ENCODE measurements at places on chromosomes 4 and X. TPM values are rescaled to one million over a fixed set of nuclear protein-coding genes. Genes with fewer than 3 reads are reported as not detected.

PRSS12 gene
- total RNA-seq: 8.5 TPM

- no peak for DNase-seq
These were observed 210.2 kb downstream of the DMD start for GRCh38 chrX:33001107-33001506.

DNA sequence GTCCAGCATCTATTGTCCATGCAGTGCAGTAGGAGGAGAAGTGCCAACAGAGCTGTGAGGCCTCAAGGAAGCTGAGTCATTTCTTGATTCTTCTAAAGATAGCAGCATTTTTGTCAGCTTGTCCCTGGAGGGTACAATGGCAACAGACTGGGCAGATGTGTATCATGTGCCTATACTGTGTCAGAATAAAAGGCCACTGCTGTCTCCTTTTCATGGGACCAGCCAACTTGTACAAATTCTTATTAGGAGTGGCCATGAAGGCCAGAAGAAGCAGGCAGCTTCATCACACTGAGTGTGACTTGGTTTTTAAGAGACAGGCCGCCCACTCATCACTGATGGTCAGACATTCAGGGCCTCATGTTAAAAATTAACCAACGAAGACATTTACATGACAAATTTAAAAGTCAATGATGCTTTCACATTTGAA lies 185.0 kb upstream of the FAM241A start:
- no peak for DNase-seq

PRRG1 gene
- total RNA-seq: 16.2 TPM

- DNase-seq: no peak
These were observed 506.1 kb downstream of the RPA4 start for GRCh38 chrX:97389761-97390192.

DNA sequence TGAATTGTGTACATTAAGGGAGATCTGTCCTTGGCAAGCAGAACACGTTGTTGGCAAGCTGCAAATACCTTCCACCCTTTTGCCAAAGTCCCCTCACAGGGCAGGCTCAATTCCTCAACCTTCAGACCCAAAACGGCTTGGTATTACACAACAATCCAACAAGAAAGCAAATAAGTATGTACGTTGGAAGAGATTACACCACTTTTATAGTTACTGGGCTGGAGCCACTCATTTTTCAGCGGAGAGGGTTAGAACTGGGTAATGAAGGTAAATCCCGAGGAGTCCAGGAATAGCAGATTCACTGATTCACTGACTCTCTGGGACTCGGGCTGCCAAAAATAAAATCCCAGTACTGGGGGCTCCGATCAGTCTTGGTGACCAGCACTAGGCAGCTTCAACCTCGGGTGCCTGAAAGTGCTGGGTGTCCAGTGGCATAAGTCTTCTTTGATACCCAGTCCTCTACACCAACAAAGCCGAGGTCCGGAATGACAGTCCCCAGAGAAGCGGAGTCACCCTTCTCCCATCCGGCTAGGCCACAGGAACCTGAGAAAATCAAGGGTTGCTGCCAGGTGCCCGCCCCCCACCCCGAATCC lies 587 bp downstream of the TIMM8A start:
- DNase-seq: no peak

IL15 gene
- total RNA-seq: 9.7 TPM

DNA sequence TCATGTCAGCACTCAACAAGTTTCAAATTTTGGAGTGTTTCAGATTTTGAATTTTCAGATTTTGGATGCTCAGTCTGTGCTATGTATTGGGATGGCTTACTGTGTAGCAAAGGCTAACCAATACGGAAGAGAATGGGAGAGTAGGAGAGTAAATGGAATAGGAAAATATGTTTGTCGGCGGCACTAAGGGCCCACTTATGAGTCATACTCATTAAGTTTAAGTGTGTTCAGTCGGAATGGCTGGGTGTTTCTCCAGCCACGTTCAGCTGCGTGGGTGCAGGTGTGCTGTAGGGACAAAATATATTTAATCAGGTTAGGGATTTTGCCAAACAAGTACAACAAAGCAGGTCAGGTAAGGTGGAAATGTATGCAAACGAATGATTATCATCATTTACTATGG lies 13.6 kb downstream of the FTHL17 start:
- no peak for DNase-seq

DNA sequence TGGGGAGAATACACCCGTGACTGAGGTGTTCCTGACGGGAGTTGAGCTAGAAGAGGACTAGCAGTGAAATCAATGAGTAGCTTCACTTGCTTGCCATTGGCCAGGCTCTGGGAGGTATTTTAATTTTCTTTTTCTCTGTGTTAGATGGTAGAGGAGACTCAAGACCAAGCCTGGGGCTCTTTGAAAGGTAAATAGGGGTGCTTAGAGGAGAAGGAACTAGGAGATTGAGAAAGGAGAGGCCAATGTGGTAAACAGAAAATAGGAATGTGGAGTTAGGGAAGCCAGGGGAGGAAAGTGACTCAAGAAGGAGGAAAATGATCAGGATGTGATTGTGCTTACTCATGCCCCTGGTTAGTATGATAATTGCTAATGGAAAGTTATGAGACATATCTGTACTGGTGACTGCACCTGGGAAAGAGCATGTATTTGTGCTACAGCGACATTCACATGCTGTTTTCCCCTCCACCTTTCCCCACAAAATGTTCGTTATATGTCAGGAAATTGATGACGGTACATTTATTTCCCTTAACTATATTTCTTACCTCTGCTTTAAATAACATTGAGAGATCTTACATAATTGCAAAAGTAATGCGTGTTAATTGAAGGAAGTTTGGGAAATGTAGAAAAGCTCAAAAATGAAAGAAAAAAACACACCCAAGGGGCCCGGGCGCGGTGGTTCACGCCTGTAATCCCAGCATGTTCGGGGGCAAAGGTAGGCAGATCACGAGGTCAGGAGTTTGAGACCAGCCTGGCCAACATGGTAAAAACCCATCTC lies 16.9 kb upstream of the LRBA start:
- no peak for DNase-seq

IGSF1 gene
- 0.09 TPM for total RNA-seq

HGFAC gene
- total RNA-seq: 1.0 TPM

CFP gene
- 24.8 TPM for total RNA-seq

Data from lower lobe of right lung (tissue), 2 donors.